ENCODE measurements at places on chromosomes 7 and 10.

DNA sequence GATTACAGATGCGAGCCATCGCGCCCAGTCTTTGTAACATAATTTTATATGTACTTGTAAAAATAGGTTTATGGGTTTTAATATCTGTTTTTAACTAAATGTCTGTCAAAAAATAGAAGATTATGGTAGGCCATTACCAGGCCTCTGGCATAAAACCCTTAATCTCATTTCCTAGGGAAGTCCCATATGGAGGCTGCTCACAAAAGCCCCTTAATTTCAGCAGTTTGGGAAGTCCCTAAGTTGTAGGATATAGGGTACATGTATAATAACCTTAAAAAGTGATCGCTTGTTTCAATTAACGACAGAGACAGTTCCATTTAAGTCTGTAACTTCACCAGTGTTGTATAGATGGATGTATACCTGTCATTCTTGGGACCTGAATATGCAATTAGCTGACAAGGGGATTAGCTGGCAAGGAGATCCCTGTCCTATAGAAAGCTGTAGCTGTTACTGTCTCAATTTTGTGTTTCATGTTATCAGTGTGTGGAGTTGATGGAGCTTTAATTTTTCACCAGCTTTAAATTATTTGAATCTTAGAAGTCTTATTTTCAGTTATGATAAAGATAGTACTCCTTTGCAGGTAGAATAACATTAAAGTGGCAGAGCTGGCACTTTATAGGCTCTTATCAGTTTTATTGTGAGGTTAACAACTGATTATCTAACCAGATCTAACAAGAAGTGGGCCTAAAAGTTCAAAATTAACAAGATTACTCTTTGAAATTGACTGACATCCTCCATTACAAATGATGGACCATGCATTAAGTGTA, 10.5 kb downstream of the TRIM24 start:
- DNase-seq = no peak

GRCh38 chr7:146492017-146492416, 375.4 kb downstream of the CNTNAP2 start:
- DNase-seq = no peak

GRCh38 chr10:43078986-43079273, 2.1 kb downstream of the RET start:
- DNase-seq = no peak

DNA sequence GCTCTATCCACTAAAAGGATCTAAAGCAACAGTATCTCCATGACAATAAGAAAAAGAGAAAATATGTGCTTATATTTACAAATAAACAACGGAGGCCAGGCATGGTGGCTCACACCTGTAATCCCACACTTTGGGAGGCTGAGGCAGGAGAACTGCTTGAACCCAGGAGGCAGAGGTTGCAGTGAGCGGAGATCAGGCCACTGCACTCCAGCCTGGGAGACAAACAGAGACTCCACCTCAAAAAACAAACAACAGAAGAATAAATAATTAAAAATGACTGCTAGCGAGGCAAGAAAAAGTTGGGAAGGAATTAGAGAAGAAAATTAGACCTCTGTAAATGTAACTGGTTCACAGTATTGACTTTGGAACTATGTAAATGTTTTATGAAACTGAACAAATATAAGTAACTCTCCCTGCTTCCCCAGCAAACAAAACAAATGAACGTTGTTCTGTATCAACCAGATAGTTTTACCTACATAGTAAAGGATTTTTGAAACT, 17.1 kb downstream of the TRIM24 start:
- DNase-seq = no peak

DNA sequence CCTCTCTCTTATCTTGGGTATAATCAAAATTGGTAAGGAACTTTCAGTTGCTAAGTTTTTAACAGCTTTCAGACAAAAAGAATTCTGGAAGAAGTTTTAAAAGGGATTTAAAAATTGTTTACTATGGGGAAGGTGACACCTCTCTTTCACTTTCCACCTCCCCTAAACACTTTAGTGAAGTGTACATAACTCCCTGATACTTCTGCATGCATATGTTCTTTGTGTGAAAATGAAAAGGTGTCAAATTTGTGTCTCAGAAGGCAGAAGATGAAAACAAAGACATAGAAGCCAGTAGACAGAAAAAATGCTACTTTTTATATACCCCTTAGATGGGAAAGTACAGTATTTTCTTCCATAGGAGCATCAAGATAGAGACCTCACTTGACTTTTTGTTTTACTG, 117.8 kb downstream of the TMEM26 start:
- DNase-seq = no peak

All from stimulated activated CD4-positive, alpha-beta T cell treated with anti-CD3 and anti-CD28 coated beads, Interleukin-1b, Interleukin-23, amount 100 ng/mL, for 4 hours (primary cell).